CD8-positive, alpha-beta memory T cell (primary cell): ENCODE measurements at places on chromosomes 3 and 15. TPM values are rescaled to one million over a fixed set of nuclear protein-coding genes. Genes with fewer than 3 reads are reported as not detected.

The ZNF80 gene
- 1.8 TPM for total RNA-seq

The GABRA5 gene
- total RNA-seq: not detected

The CNTN6 gene
- not detected for total RNA-seq

The NTRK3 gene
- total RNA-seq: 0.26 TPM

The ZDHHC23 gene
- total RNA-seq: 4.3 TPM

The RARB gene
- total RNA-seq: not detected

The TATDN2 gene
- total RNA-seq: 57.6 TPM

The CFAP20DC gene
- 1.8 TPM for total RNA-seq

The SLC30A4 gene
- 3.1 TPM for total RNA-seq

The CLDN16 gene
- not detected for total RNA-seq

The AHSG gene
- total RNA-seq: not detected

The FOXL2 gene
- total RNA-seq: not detected

The KLHL6 gene
- total RNA-seq: 31.0 TPM

The PLA2G4B gene
- total RNA-seq: 5.9 TPM

The PIGX gene
- 49.0 TPM for total RNA-seq

The MKRN3 gene
- total RNA-seq: 0.98 TPM

The DAZL gene
- total RNA-seq: 0.27 TPM

The COL6A5 gene
- total RNA-seq: not detected

The SLC28A2 gene
- not detected for total RNA-seq

The THPO gene
- not detected for total RNA-seq

The SLC28A1 gene
- not detected for total RNA-seq

The ERC2 gene
- not detected for total RNA-seq

The AQR gene
- total RNA-seq: 41.7 TPM

The COX17 gene
- 108 TPM for total RNA-seq

The ILDR1 gene
- not detected for total RNA-seq

The SERPINI1 gene
- total RNA-seq: 1.9 TPM

The GPR149 gene
- total RNA-seq: not detected

The PTH1R gene
- total RNA-seq: not detected

The ADIPOQ gene
- total RNA-seq: not detected

The ROBO2 gene
- total RNA-seq: not detected

The SH3GL3 gene
- total RNA-seq: not detected

The CELSR3 gene
- 19.3 TPM for total RNA-seq

The TRH gene
- total RNA-seq: not detected

The SELENOK gene
- total RNA-seq: 50.5 TPM

The ZMYND10 gene
- total RNA-seq: 1.3 TPM

The ZNF860 gene
- total RNA-seq: not detected

The ITIH4 gene
- total RNA-seq: 10.9 TPM

The MYO5C gene
- total RNA-seq: 0.33 TPM

The SPTBN5 gene
- 0.31 TPM for total RNA-seq

The GPR62 gene
- total RNA-seq: not detected

The HCLS1 gene
- 184 TPM for total RNA-seq

The PSTPIP1 gene
- 127 TPM for total RNA-seq

The ARRDC4 gene
- total RNA-seq: 0.31 TPM

The BCL2A1 gene
- 55.8 TPM for total RNA-seq

The SEMA5B gene
- not detected for total RNA-seq

The GTPBP8 gene
- 29.3 TPM for total RNA-seq

The MYZAP gene
- total RNA-seq: not detected

The NCKIPSD gene
- 29.2 TPM for total RNA-seq

The TUBGCP5 gene
- 20.0 TPM for total RNA-seq

The CCR1 gene
- 1.8 TPM for total RNA-seq
